PC-3 (cell line): ENCODE measurements at places on chromosomes 3 and 15. TPM values are rescaled to one million over a fixed set of nuclear protein-coding genes. Genes with fewer than 3 reads are reported as not detected.

- DNase-seq: no peak
These were observed 10.7 kb upstream of the MAPK6 start for GRCh38 chr15:52008359-52008697.

DNA sequence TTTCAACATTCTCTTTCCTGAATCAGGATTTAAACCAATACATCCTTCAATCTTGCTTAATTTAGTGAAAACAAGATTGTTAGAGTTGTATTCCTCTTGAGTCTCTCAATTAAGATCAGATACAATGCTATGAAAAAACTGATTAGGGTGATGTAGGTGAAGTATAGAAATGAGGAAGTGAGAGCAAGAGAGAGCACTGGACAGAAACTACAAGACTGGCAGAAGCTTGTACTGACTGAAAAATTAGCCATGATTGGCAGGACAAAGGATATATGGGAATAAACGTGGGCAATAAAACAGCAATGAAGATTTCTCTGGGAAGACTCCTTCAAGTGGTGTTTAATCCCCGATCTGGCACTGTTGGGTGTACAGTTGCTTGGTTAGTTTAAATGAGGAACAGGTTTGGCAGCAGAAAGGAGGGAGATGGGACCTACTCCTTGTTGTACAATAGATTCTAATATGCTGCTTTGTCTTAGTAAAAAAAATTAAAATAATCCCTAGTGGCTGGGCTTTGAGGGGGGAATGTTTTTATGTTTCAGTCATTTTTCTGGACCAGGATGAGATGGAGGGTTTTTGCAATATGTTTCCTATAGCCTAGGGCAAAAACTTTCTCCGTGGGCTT is 252.7 kb downstream of the SLC9A9 start:
- DNase-seq: no peak

- DNase-seq: no peak
These were observed 6.5 kb downstream of the NT5DC2 start for GRCh38 chr3:52527039-52527731.

DNA sequence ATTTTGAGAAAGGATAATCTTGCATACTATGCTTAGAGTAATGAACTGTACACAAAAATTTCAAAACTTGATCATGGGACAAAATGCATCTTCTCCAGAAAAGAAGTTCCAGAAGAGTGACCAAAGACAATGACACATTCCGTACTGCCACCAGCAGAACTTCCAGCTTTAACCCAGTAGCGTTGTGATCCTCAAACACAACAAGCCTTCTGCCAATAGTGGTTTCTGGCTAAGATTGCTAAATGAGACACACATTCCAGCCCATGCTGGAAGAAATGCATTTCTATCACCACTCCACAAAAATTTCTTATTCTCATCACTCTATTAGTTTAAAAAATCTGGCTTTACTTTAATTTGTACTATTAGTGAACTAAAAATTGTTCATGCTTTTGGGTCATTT is 334.9 kb downstream of the TBC1D5 start:
- DNase-seq: no peak

Gene TGM4
- total RNA-seq: 0.46 and 1.2 TPM in 2 replicates

Gene ATP10A
- 2.6 and 5.0 TPM in 2 replicates for total RNA-seq

Gene ZBTB11
- 22.8 and 27.6 TPM in 2 replicates for total RNA-seq

Gene CFAP91
- total RNA-seq: 0.17 and 1.1 TPM in 2 replicates
